Central memory CD8-positive, alpha-beta T cell (primary cell): ENCODE measurements at places on chromosomes 5 and 9.

DNA sequence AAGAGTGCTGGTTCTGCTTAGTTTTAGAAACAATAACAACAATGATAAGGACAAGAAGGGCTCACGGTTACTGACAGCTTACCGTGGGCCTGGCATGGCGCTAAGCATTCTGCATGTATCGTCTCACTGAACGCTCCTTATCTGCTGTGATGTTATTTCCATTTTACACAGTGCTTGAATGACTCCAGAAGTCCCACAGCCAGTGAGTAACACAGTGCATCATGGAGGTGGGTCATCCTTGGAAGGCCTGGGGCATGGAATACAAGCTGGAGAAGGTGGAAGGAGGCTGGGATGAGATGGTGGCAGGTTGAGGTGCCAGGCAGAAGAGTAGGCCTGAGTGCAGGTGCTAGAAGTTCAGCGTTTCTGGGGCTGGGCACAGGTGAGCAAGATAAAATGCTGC, 36.5 kb upstream of the FAT2 start:
- H3K27me3 ChIP-seq = peaks cover 48% of the 10 kb centered on the region
- no peaks in the 10 kb centered on the region for H3K4me1 ChIP-seq
- H3K4me3 ChIP-seq = no peak overlapping the region

DNA sequence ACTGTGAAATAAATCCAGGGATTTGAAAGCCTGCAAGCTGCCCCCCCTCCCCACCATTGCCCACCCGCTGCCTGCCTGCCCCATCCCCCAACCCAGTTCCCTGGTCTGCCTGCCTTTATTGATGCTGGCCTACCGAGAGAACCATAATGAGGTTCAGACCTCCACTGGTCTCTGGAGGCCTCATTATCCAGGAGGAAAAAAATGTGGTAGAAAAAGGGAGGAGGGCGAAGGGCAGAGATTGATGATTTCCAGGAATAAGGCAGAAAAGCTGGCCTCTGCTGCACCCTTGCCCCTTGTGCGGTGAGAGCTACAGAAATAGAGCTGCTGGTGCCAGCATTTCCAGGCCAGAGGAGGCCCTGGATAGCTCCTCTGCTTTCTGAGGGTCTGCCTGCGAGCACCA, 216.1 kb downstream of the PAPPA start:
- no peak overlapping the region for H3K27ac ChIP-seq
- H3K4me1 ChIP-seq = no peaks in the 10 kb centered on the region
- DNase-seq = no peak

DNA sequence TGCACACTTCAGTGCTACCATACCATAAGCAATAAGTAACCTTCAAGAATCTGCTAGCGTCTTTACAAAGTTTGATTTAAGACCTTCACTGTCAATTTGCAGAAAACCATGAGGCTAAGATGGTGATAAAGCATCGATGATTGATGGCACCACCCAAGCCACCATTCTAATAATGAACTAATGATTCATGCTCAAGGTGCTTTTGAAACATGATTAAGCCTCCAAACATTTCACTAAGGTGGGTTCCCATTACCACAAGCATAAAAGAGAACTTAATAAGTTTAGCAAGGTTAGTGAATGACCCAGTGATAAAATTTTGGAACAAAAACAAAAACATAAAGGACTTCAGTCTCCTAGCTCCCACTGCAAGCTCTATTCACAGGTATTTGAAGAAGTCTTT, 214.7 kb downstream of the FBXL17 start:
- H3K27ac ChIP-seq = no peak overlapping the region
- no peak overlapping the region for H3K4me3 ChIP-seq
- no peaks in the 10 kb centered on the region for H3K27me3 ChIP-seq
- DNase-seq = no peak
- no peaks in the 10 kb centered on the region for H3K4me1 ChIP-seq

DNA sequence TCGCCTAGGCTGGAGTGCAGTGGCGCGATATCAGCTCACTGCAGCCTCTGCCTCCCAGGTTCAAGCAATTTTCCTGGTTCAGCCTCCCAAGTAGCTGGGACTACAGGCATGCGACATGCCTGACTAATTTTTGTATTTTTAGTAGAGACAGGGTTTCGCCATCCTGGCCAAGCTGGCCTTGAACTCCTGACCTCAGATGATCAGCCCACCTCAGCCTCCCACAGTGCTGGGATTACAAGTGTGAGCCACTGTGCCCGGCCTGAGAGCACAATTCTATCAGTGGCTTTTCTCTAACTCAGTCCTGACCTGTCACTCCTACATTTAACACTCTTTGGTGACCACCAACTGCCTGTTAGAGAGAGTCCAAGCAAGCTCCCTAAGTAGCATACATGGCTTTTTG, 82.7 kb upstream of the SPOCK1 start:
- no peak for DNase-seq
- H3K4me3 ChIP-seq = no peak overlapping the region
- no peaks in the 10 kb centered on the region for H3K4me1 ChIP-seq
- no peak overlapping the region for H3K27ac ChIP-seq
- H3K36me3 ChIP-seq = peaks cover 2% of the 10 kb centered on the region

DNA sequence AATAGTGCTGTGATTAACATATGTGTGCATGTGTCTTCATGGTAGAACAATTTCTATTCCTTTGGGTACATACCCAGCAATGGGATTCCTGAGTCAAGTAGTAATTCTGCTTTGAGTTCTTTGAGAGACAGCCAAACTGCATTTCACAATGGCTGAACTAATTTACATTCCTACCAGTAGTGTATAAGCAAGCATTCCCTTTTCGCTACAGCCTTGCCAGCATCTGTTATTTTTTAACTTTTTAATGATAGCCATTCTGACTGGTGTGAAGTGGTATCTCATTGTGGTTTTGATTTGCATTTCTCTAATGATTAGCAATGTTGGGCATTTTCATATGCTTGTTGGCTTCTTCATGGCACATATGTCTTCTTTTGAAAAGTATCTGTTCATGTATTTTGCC, 308.5 kb downstream of the ARRDC3 start:
- no peaks in the 10 kb centered on the region for H3K4me1 ChIP-seq
- H3K27me3 ChIP-seq = peaks cover 16% of the 10 kb centered on the region
- H3K27ac ChIP-seq = no peak overlapping the region
- no peaks in the 10 kb centered on the region for H3K36me3 ChIP-seq
- DNase-seq = no peak
